ENCODE measurements at places on chromosomes 3 and 15. TPM values are rescaled to one million over a fixed set of nuclear protein-coding genes. Genes with fewer than 3 reads are reported as not detected.

The SHC4 gene
- 0.19 TPM for total RNA-seq

The ST3GAL6 gene
- total RNA-seq: 79.7 TPM

The ISLR2 gene
- not detected for total RNA-seq

The CFAP100 gene
- total RNA-seq: not detected

The FRMD5 gene
- total RNA-seq: not detected

The ROBO1 gene
- 30.3 TPM for total RNA-seq

The CERS3 gene
- not detected for total RNA-seq

The SPRED1 gene
- total RNA-seq: 7.7 TPM

The COL6A5 gene
- total RNA-seq: 0.09 TPM

The RBP2 gene
- 0.79 TPM for total RNA-seq

The RAD18 gene
- 9.0 TPM for total RNA-seq

The ST6GAL1 gene
- total RNA-seq: 376 TPM

The ROPN1B gene
- 0.84 TPM for total RNA-seq

The RTP1 gene
- total RNA-seq: not detected

The KCNMB3 gene
- total RNA-seq: 1.6 TPM

The KAT2B gene
- 58.5 TPM for total RNA-seq

The PARP15 gene
- 2.8 TPM for total RNA-seq

The P2RY12 gene
- 1.3 TPM for total RNA-seq

The NOX5 gene
- under 0.01 TPM for total RNA-seq

The DUOX1 gene
- total RNA-seq: not detected

The EPHB1 gene
- 0.50 TPM for total RNA-seq

The CACNA1D gene
- total RNA-seq: 18.9 TPM

The AMT gene
- 15.6 TPM for total RNA-seq

The IGDCC3 gene
- total RNA-seq: 1.5 TPM

The MBNL1 gene
- 110 TPM for total RNA-seq

The GAP43 gene
- total RNA-seq: not detected

The LOXL1 gene
- total RNA-seq: 2.0 TPM

The DUOXA2 gene
- not detected for total RNA-seq

Data from liver (tissue), 10 donors.